ENCODE measurements at places on chromosomes 6 and 20.

DNA sequence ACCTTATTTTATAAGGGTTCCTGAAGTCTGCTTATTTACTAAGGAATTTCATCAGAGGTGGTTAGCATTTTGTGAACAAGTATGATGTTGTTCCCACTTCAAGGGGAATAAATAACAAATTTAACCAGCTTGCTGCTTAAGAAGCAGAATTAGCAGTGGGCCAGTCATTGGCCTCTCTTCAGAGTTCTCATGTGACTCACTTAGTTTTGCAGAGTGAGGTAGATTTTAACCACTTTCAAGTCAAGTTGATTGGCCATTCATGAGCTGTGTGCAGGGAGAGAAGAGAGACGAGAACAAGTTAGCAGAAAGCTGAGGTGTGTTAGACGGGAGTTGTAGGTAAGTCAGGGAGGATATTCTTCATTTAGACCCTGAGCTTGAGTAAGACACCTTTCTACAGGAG lies 18.1 kb downstream of the TOP1 start:
- DNase-seq = no peak

DNA sequence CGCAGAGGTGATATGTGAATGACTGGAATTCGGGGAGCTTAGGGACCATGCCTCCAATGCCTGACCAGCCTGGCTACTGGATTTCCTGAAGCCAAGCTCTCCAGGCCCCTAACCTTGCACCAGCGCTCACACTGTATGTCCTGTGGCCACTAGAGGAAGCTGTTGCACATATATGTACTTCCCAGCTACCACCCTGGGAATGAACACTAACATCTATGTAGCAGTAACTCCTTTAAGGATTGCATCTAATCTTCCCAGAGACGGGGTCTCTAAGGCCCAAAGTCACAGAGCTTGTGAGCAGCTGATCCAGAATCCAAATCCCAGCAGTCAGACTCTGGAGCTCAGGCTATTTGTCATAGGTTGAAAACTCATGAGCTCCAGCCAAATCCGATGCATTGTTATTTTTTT lies 20.4 kb upstream of the BPIFB1 start:
- DNase-seq = no peak

GRCh38 chr6:43790031-43790430 lies 20.0 kb downstream of the VEGFA start:
- no peak for DNase-seq

DNA sequence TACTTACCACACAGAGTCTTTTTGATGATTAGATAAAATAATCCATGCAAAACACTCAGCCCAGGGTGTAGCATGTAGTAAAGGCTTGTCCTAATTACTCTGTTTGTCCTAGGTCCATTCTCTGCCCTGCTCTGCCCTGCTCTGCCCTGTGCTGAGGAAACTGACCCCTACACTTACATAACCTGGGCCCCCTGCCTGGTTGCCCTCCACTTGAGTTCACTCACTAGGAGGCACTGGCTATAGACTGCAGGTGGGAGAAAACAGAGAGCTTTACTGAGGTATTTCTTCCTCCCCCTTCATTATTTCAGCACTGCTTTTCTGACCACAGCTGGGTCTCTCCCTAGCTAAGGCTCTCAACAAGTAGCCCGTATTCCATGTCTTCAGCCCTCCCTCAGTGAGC lies 70.9 kb upstream of the TBX18 start:
- DNase-seq = no peak

All from stimulated activated CD4-positive, alpha-beta T cell treated with anti-CD3 and anti-CD28 coated beads, TNF-alpha, amount 100 ng/mL, for 1 hour (primary cell).